Activated CD8-positive, alpha-beta memory T cell treated with anti-CD3 and anti-CD28 coated beads for 48 hours (primary cell): ENCODE measurements at places on chromosomes 1 and 21.

GRCh38 chr1:67227196-67227595 is 60.9 kb downstream of the IL23R start:
- DNase-seq = no peak

DNA sequence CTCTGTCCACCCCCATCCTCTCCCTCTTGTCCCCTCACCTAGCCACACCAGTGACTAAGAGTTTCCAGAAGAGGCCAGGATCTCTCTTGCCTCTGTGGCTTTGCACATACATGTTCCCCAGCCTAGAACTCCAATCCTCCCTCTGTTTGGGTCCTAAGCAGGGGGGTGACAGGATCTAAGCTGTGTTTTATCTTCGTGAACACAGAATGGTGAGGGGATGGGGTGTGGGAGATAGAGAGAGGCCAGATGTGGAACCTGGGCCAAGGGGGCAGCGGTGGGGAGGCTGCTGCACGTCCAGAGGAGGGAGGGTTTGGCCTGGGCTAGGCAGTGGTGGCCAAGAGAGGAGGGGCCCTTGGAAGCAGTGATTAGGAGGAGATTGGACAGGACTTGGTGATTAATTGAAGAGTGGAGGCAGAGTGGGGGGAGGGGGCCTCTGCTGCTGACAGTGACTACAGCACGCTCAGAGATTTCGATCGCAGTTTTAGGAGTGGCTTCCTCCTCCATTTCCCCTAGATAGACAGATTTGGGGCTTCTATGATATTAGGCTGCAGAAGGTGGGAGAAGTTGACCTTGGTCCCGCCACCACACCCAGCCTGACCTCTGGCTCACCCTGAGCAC is 17.1 kb upstream of the ADGRB2 start:
- no peak for DNase-seq

DNA sequence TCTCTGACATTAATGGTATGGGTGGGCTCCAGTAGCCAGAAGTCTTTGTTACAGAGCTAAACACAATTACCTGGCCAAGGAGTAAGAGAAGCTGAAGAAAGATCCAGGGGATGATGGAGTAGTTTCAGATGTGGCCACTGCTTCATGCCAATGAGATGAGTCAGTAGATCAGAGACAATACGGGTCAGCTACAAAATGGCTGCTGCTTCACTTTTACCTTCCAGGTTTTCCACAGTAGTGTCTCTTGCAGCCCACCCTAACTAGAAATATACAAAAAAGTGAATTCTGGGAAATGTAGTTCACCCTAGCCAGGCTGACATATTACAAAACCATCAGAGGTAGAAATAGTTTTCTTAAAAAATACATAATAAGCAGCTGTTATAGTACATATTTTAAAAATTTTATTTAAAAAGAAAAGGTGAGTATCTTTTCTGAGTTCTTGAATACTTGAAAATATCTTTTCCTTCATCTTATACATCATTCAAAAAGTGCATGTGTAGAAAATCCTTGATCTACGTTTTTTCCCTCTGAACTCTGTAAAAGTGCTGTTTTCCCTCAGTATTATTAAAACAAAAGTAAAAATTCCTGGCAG is 36.1 kb downstream of the LRIF1 start:
- DNase-seq = no peak

- no peak for DNase-seq
Measured at GRCh38 chr1:228778026-228778425, 42.7 kb downstream of the RHOU start.

DNA sequence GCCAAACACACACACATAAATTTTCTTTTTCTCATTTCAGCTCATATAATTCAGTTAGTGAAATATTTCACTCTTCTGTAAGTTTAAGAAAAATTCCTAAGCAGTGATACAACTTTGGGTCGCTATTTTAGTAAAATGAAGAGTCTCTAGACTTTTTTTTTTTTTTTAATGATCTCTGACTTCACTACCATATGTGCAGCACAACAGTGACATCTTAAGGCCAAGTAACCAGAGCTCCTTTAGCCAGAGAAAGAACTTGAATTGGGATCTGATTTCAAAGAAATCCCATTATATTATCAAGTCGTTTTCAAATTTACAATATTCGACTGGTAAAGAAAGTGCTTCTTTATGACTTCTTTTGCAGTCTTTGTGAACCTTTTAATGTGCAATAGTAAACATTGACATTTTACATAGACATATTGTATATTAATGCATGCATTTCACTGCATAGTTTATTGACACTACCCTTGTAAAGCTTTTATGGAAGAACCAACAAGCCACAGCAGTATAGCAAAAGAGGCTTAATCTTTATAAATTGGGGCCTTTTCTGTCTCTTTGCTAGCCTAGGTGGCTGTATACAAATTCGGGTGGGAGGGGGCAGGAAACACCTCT is 62.2 kb downstream of the LRRC40 start:
- DNase-seq = no peak

DNA sequence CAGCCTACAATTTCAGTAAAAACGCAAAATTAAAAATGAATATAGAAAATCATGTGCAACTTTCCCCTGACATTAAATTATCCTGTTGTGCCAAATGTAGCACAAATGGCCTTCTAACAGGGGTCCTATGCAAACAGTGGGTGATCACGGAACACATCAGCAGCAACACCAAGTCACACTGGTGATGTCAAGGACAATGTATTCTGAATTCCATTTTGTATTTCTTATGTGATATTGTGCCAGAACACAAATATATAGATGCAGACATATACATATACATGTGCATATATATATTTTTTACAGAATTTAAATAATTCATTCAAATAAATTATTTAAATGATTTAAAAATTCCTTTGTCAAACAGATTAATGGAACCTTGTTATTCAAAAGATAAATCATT is 8.6 kb upstream of the ADGRL2 start:
- DNase-seq = no peak

- no peak for DNase-seq
Measured at GRCh38 chr1:246043556-246043955, 463.5 kb downstream of the SMYD3 start.

- DNase-seq = no peak
Measured at GRCh38 chr1:209021622-209022021, 561.9 kb upstream of the CAMK1G start.

GRCh38 chr21:14850394-14850793 is 214.4 kb downstream of the NRIP1 start:
- DNase-seq = no peak

- DNase-seq = no peak
Measured at GRCh38 chr1:228339766-228340685, 66.6 kb downstream of the TRIM11 start.

- no peak for DNase-seq
Measured at GRCh38 chr1:28974432-28974831, 60.1 kb downstream of the EPB41 start.

GRCh38 chr1:162954824-162955223 is 93.8 kb upstream of the CCDC190 start:
- DNase-seq = no peak

GRCh38 chr1:6580593-6581409 is 1.0 kb downstream of the ZBTB48 start:
- no peak for DNase-seq

- peak; percentile 50 for DNase-seq
Measured at GRCh38 chr1:175154629-175155472, 37.7 kb downstream of the KIAA0040 start.

GRCh38 chr21:35991131-35991530 is 69.2 kb downstream of the SETD4 start:
- DNase-seq = no peak

- DNase-seq = no peak
Measured at GRCh38 chr21:39980241-39980820, 113.1 kb downstream of the PCP4 start.

DNA sequence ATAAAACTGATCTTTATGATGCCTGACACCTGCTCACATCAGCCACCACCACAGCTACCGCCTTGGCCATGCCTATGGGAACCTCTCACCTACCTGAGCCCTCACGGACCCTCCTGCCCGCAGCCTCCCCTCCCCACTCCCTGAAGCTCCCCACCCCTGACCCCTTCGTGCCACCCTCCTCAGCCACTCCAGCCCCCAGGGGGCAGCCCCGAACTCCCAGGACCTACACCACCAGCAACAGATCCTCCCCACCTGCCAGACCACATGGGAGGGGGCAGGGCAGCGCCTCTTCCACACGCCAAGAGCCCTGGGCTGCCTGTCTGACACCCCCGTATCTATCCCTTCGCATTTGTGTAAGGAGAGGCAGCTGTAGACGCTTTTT is 14.2 kb upstream of the ARHGEF16 start:
- DNase-seq = no peak
